AG04450 (cell line): ENCODE measurements at places on chromosomes 11 and 22.

DNA sequence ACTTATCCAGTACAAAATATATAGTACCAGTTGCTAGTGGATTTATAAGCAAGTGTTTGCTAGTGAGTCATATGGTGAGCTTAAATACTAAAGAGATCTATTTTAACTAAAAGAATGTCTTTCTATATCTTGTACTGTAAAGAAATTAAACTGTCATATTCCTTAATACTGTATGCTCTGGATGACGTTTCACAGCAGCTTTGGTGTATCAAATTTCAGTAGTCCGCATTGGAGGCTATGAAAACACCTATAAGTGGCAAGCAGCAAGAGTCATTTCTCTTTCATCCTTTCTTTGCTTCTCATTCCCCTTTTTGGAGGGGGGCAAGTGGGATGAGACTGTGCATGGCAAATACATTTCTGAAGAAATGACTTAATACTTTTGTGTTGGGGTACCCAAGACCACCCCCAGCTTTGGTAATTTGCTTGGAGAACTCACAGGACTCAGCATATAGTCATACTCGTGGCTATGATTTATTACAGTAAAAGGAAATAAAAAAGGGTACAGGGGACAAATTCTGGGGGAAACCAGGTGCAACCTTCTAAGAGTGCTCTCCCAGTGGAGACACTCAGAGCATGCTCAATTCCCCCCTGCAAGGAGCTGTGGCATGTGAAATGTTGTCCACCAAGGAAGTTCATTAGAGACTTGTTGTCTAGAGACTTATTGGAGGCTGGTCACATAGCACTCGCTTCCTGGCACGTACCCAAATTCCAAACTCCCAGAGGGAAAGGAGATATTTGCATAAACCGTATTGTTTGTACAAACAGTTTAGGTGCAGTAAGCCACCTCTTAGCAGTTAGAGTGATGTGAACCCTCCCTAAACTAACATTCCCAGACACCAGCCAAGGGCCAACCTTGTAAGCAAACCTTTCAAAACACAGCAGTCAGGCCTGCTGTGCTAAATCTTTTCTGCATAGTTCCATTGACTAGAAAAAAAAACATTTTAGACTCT, 210.8 kb downstream of the PGR start:
- no peak for DNase-seq

DNA sequence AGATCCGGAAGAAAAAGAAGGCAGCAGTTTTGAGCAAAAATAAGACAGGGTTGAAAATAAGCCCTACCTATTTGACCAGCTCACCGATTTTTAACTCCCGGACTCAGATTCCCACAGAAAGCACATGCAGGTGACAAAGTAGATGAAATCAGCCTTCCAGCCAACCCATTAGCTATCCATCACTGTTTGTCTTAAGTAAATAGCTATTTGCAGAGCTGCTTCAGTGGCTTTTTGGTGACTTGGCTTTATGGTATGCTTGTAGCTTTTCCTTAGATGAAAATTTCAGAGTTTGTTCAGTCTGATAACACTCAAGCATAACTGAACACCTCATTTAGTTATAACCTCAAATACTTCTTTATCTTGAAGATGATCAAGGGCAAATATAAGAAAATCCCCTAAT, 192.6 kb downstream of the HIPK3 start:
- DNase-seq, result no peak

- no peak for DNase-seq
Observed at GRCh38 chr22:31748490-31748889, 1.4 kb downstream of the PRR14L start.

- DNase-seq, result peak; percentile 94
Observed at GRCh38 chr11:30322826-30323710, at the start of gene ARL14EP. ARL14EP (plus strand) TSS chr11:30323104; CDS start chr11:30330949, 7,845 bp downstream.

DNA sequence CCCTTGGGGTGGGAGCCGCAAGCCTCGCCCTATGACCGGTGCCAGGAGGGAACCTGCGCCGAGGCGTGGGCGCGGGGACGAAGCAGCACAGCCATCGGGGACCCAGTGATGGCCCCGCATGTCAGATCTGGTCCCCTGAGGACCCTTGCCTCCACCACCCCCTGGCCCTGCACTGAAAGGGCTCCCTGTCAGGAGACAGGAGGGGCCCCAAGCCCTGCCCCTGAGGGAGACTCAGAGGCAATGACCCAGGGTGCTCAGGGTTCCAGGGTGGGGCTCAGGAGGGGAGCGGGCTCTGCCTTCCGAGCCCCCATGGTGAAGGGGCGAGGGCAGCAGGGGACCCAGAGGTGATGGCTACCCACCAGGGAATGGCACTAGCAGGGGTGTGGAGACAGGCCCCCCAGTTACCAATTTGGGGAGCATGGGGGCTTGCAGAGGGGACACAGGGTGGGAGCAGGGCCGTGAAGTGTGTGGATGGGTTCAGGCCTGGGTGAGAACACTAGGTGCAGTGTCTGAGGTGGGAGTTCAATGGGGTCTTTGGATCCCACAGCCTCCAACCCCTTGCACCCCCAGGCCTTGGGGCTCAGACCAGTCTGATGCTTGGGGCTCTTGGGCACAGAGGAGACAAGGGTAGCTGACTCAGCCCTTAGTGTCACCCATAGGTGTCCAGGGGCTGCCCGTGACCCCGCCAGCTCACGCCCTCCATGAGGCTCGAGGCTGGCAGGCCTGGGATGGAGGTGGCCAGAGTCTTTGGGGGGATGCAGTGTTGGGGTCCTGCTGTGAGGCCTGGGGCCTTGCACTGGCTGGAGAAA, 499 bp downstream of the LRRC56 start:
- no peak for DNase-seq

GRCh38 chr22:42697542-42698013, 23.1 kb downstream of the A4GALT start:
- DNase-seq, result peak; percentile 44

DNA sequence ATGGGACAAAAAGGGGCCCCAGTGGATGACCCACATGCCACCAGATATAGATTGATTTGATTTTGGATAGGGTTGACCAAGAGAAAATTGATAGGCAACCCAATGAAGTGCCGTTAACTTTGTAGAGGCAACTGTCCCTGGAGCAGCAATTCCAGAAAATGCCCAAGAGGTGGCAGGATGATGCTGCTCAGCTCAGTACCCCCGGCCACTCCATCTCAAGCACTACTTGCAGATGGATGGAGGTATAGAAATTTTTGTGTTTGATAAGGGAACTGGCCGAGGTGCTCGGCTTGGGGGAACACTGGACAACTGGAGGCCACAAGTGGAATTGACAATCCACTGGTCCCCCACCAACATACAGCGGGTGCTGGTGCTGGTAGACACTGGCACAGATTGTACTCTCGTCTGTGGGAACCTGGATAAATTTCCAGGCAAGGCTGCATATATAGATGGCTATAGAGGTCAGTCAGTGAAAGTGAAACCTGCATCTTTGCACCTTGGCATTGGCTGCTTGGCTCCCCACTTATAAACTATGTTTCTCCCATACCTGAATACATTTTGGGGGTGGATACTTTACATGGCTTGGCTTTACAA, 86.3 kb downstream of the CCDC83 start:
- peak; percentile 53 for DNase-seq

- no peak for DNase-seq
Observed at GRCh38 chr11:61516675-61517572, 8.4 kb downstream of the LRRC10B start.

GRCh38 chr11:59552844-59553243, 41.5 kb downstream of the OR4D9 start:
- no peak for DNase-seq

GRCh38 chr11:123567466-123567865, 87.0 kb downstream of the SCN3B start:
- no peak for DNase-seq

- DNase-seq, result no peak
Observed at GRCh38 chr11:125290263-125290662, 125.7 kb downstream of the PKNOX2 start.

DNA sequence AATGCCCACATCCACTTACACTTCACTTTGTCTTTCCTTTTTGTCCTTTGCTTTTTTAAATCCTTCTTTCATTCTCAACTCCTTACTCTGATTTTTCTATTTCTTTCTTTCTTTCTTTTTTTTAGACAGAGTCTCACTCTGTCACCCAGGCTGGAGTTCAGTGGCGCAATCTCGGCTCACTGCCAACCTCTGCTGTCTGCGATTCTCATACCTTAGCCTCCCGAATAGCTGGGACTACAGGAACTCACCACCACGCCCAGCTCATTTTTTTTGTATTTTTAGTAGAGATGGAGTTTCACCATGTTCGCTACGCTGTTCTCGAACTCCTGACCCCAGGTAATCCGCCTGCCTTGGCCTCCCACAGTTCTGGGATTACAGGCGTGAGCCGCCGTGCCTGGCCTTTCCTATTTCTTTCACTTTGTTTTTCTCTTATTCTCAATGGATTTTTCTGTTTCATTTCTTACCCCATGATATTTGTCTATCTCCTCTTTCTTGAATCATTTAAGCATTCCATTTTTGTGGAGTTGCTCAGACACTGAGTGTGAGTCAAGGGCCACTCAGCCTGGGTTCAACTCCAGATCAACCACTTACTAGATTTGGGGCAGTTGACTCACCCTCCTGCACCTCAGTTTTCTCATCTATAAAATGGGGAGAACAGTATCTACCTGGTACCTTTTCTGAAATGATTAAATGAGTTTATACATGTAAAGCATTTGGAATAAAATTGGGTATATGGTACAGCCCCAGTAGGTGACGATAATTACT, 7.6 kb downstream of the KCNJ5 start:
- DNase-seq, result no peak

- no peak for DNase-seq
Observed at GRCh38 chr11:27409742-27410141, 46.7 kb upstream of the CCDC34 start.

DNA sequence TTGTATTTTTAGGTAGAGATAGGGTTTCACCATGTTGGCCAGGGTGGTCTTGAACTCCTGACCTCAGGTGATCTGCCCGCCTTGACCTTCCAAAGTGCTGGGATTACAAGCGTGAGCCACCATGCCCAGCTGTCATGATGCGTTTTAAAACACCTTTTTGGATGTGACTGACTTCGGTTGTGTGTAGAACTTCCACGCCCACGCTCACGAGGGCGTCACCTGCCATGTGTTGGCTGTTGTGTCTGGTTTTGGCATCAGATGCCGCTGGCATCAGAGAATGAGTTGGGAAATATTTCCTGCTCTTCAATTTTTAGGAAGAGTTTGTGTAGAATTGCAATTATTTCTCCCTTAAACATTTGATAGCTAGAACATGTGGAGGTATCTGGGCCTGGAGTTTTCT, 109.1 kb downstream of the KCNQ1 start:
- no peak for DNase-seq

GRCh38 chr11:90629229-90629806, 406.5 kb upstream of the CHORDC1 start:
- DNase-seq, result no peak

DNA sequence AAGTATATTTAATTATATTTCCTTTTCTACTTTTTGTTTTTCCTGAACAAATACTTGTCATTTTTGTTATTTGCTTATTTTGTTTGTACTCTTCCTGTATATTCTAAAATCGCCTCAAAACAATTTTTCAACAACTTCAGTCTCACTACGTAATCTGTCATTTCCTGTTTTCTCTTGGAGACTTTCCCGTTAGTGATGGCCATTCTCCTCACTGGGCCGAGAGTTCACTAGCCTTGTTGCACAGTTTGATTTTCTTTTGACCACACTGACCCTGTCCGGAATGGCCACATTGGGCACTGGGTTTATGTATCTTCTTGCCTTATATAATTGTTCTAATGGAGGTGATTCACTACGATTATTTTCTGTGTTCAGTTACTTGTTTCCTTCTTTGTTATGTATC, 726.1 kb downstream of the FAM181B start:
- no peak for DNase-seq

DNA sequence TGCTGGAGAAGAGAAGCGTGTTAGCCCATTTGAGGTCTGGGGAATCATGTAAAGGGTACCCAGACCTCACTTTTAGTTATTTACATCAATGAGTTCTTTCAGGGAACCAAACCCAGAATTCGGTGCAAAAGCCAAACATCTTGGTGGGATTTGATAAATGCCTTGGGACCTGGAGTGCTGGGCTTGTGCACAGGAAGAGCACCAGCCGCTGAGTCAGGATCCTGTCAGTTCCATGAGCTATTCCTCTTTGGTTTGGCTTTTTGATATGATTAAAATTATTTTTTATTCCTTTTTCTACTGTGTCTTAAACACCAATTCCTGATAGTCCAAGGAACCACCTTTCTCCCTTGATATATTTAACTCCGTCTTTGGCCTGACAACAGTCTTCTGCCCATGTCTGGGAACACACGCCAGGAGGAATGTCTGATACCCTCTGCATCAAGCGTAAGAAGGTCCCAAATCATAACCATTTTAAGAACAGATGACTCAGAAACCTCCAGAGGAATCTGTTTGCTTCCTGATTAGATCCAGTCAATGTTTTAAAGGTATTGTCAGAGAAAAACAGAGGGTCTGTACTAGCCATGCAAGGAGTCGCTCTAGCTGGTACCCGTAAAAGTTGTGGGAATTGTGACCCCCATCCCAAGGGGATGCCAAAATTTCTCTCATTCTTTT, 65.2 kb downstream of the ALX4 start:
- no peak for DNase-seq

GRCh38 chr22:46374663-46375474, 39.4 kb downstream of the TRMU start:
- no peak for DNase-seq

GRCh38 chr11:12160680-12161079, 50.3 kb downstream of the MICAL2 start:
- no peak for DNase-seq

GRCh38 chr11:114440121-114440860, 1.0 kb downstream of the REXO2 start:
- DNase-seq, result no peak

DNA sequence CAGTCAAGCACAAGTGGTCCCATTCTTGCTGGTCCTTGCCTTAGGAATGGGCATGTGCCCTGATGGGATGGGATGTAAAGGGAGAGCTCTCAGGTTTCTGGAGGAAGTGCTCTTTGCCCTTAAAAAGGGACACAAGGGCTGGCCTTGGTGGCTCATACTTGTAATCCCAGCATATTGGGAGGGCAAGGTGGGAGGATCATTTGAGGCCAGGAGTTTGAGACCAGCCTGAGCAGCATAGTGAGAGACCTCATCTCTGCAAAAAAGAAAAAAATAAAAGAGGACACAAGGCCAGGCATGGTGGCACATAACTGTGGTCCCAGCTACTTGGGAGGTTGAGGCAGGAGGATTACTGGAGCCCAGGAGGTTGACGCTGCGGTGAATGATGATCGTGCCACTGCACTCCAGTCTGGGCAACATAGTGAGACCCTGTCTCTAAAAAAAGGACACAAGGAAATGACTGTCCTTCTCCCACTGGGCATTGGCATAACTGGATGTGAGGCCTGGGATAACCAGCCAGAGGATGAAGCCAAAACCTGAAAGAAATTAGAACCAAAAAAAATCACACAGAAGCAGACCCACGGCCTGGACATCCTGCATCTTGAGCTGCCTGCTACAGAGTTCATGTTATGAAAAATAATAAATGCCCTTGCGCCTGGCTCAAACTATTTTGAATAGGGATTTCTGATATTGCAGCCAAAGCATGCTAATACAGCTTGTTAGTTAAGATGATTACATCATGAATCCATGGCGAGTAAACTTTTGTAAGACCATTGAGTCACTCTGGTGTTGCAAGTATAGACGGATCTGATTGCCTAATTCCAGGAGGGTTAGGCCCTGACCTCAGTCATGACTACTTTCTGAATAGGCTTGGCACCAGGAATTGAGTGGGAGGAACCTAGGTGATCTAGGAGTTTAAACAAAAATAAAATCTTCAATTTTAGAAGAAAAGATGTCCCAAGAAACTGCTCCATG, 12.9 kb upstream of the CRKL start:
- peak; percentile 91 for DNase-seq
